ENCODE measurements at places on chromosomes 7 and 10. TPM values are rescaled to one million over a fixed set of nuclear protein-coding genes. Genes with fewer than 3 reads are reported as not detected.

GRCh38 chr10:13671904-13672303 is 85.1 kb downstream of the PRPF18 start:
- DNase-seq = no peak

- no peak for DNase-seq
Measured at GRCh38 chr7:118473271-118473670, 248.8 kb downstream of the ANKRD7 start.

The LEP gene
- not detected for total RNA-seq

DNA sequence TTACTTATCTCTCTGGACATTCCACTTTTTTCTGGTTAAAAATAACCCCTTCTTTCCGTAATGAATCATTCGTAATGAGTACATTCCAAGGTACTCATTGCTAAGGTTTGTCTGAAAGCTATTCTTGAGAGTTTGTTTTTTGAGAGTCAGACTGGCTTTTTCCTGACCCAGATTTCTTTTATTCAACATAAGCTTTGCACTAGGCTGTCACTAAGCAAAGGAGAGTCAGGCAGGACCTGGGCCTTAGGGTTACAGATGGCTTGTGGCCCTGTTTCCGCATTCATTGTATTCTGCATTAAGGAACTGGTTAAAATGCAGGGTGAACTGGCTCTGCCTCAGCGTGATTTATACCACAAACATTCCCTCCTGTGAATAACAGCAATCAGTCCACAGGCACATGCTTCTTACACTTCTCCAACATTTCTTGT is 84.1 kb downstream of the POM121L12 start:
- DNase-seq = peak; percentile 85

- DNase-seq = no peak
Measured at GRCh38 chr7:3234851-3235250, 66.2 kb upstream of the SDK1 start.

DNA sequence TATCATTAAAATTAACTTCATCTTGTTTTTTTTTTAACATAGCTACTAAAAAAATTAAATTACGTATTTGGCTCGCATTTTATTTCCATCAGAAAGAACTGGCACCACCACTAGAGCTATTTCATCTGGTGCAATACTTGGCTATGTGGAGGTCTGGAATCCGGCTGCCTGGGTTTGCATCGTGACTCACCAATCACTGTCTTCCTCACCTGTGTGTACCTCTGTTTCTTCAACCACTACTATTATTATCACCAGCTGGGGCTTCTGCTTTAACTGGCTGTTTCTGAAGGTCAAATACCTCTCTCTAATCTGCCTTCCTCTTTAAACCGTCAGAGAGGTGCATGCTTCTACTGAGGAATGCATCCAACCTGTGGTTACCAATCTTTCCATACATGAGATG is 6.5 kb downstream of the WDR91 start:
- DNase-seq = peak; percentile 51

GRCh38 chr7:70317356-70317755 is 719.1 kb downstream of the AUTS2 start:
- peak; percentile 79 for DNase-seq

GRCh38 chr10:43754569-43755260 is 106.0 kb upstream of the ZNF32 start:
- no peak for DNase-seq
